Left lobe of liver (tissue), 2 donors: ENCODE measurements at places on chromosomes 1 and 21. TPM values are rescaled to one million over a fixed set of nuclear protein-coding genes. Genes with fewer than 3 reads are reported as not detected.

MIXL1 gene
- not detected for total RNA-seq

PLOD1 gene
- total RNA-seq: 70.8 TPM

TMEM240 gene
- total RNA-seq: 0.98 TPM

GPR52 gene
- 1.0 TPM for total RNA-seq

CFHR3 gene
- 279 TPM for total RNA-seq

PRAMEF7 gene
- total RNA-seq: not detected

BARHL2 gene
- total RNA-seq: not detected

ADCY10 gene
- total RNA-seq: 5.5 TPM

CYP4A22 gene
- total RNA-seq: 69.9 TPM

PSMA5 gene
- 59.2 TPM for total RNA-seq

KCNJ9 gene
- total RNA-seq: not detected

TBX15 gene
- 15.0 TPM for total RNA-seq

TINAGL1 gene
- total RNA-seq: 12.0 TPM

CFAP74 gene
- total RNA-seq: 3.5 TPM

PLA2G4A gene
- total RNA-seq: 0.63 TPM

KLHDC9 gene
- total RNA-seq: 6.2 TPM

PRAMEF26 gene
- not detected for total RNA-seq

GRIK1 gene
- 0.18 TPM for total RNA-seq

RNF186 gene
- 0.60 TPM for total RNA-seq

LRRC7 gene
- 0.33 TPM for total RNA-seq

CELA3B gene
- 7.4 TPM for total RNA-seq

PIGV gene
- total RNA-seq: 30.8 TPM

GBP6 gene
- not detected for total RNA-seq

PBX1 gene
- 9.5 TPM for total RNA-seq

E2F2 gene
- 0.15 TPM for total RNA-seq

IQCC gene
- 0.53 TPM for total RNA-seq

TEX38 gene
- total RNA-seq: not detected

GJA8 gene
- not detected for total RNA-seq

MAP3K21 gene
- 4.7 TPM for total RNA-seq

KAZN gene
- total RNA-seq: 4.4 TPM

PLA2G2F gene
- total RNA-seq: not detected

SLC30A2 gene
- total RNA-seq: 0.33 TPM
